ENCODE measurements at places on chromosomes 4 and X. TPM values are rescaled to one million over a fixed set of nuclear protein-coding genes. Genes with fewer than 3 reads are reported as not detected.

Gene S100P
- total RNA-seq, result not detected

Gene FAM9C
- total RNA-seq, result 0.25 TPM

- H3K4me1 ChIP-seq, result no peaks in the 10 kb centered on the region
- H3K4me3 ChIP-seq, result no peak overlapping the region
- no peak for DNase-seq
- H3K27ac ChIP-seq, result no peak overlapping the region
- no peaks in the 10 kb centered on the region for H3K27me3 ChIP-seq
These were observed 16.9 kb downstream of the AWAT2 start for GRCh38 chrX:70032792-70033191.

- DNase-seq, result no peak
- H3K4me3 ChIP-seq, result no peak overlapping the region
- H3K36me3 ChIP-seq, result no peaks in the 10 kb centered on the region
These were observed 263.2 kb downstream of the IL15 start for GRCh38 chr4:141899541-141899940.

DNA sequence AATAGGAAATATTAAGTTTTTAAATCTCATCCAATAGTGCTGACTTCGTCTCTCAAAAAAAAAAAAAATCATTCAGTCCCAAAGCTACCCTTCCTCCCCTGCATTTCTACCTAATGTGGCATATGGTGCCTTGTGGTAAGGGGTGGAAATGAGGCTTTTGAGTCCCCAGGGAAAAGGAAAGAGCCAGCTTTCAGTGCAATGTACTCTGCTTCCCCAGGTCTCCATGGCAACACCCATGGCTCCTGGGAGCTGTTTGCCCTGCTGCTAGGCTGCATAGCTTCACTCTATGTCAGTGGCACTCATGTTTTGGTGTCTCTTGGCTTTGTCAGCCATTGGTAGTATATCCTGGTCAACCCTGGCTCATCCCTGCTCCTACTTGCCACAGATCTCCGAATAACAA, 175.9 kb downstream of the SLC39A8 start:
- no peak overlapping the region for H3K27ac ChIP-seq
- DNase-seq, result peak; percentile 22
- no peaks in the 10 kb centered on the region for H3K36me3 ChIP-seq
- no peaks in the 10 kb centered on the region for H3K27me3 ChIP-seq
- no peak overlapping the region for H3K4me3 ChIP-seq

- H3K4me1 ChIP-seq, result no peaks in the 10 kb centered on the region
- no peak for DNase-seq
- H3K36me3 ChIP-seq, result no peaks in the 10 kb centered on the region
- H3K27me3 ChIP-seq, result no peaks in the 10 kb centered on the region
- no peak overlapping the region for H3K4me3 ChIP-seq
- no peak overlapping the region for H3K27ac ChIP-seq
These were observed 82.3 kb upstream of the MXRA5 start for GRCh38 chrX:3428792-3429191.

DNA sequence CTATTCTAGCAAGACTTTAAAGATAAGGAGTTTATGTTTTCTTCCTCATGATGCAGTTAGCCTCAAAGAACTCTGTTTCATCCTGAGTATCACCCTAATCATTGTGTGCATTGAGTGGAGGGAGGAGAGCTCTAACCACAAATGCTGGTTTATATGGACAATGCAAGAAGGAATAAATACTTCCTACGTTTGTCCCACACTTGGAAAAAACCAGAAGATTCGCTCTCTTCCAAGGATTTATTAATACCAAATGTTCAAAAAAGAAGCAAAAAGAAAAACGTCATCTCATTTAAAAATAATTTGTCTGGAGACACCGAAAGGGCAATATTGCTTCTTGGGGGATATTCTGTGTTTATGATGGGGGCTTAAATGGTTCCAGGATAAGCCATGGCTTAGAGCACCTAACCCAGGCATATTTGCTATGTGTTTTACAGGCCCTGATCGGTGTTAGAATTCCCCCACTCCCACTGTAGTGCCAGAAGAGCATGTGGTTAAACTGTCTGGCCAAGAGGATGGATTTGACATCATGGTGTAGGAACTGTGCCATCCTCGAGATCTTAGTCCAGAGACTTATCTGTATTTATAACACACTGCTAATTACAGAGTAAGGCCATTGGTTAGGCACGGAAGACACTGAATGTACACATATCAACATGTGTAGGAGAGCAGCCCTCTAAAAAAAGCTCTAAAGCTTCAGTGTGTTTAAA, 227.2 kb downstream of the ANK2 start:
- H3K27me3 ChIP-seq, result no peaks in the 10 kb centered on the region
- H3K4me3 ChIP-seq, result no peak overlapping the region
- no peaks in the 10 kb centered on the region for H3K4me1 ChIP-seq

GRCh38 chr4:25043548-25043947, 12.8 kb upstream of the LGI2 start:
- no peak overlapping the region for H3K4me3 ChIP-seq
- no peak for DNase-seq
- H3K27me3 ChIP-seq, result peaks cover 38% of the 10 kb centered on the region
- no peaks in the 10 kb centered on the region for H3K36me3 ChIP-seq

Measured in neural crest cell (in vitro differentiated cells).